ENCODE measurements at places on chromosomes 2 and 18.
A peak's percentile ranks its signal among the peaks of the same experiment; 100 is the strongest.

GRCh38 chr2:41119489-41119888, 667.6 kb upstream of the SLC8A1 start:
- no peak for DNase-seq

DNA sequence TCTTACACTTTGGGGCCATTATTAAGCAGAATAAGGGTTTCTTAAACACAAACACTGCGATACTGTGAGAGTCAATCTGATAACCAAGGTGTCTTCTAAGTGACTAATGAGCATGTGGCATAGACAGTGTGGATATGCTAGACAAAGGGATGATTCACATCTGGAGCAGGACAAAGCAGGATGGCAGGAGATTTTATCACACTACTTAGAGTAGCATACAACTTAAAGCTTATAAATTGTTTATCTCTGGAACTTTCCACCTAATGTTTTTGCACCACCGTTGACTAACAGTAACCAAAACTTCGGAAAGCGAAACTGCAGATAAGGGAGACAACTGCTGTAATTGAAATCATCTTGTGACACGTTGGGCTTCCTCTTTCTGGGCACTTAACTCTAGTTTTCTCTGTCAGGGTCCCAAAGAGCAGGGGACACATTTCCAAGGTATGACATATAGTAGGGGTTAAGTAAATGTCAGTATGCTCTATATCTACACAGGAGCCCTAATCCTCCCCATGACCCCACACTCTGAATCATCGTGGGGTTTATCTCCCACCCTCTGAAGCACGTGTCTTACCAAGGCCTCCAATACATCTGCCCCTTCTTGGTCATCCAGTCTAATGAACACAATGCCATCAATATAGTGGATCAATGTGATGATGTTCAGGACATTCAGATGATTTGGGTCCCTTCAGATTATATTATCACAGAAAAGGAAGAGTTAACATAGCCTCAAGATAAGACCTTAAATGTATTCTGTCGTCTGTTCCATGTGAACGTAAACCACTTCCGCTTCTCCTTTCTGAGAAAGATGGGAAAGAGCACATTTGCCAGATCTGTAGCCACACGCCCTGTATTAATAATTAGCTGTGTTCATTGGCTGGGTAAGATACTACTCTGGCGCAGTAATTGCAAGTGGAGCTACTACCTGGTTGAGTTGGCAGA, 78.7 kb downstream of the FTCDNL1 start:
- DNase-seq, result peak; percentile 10

DNA sequence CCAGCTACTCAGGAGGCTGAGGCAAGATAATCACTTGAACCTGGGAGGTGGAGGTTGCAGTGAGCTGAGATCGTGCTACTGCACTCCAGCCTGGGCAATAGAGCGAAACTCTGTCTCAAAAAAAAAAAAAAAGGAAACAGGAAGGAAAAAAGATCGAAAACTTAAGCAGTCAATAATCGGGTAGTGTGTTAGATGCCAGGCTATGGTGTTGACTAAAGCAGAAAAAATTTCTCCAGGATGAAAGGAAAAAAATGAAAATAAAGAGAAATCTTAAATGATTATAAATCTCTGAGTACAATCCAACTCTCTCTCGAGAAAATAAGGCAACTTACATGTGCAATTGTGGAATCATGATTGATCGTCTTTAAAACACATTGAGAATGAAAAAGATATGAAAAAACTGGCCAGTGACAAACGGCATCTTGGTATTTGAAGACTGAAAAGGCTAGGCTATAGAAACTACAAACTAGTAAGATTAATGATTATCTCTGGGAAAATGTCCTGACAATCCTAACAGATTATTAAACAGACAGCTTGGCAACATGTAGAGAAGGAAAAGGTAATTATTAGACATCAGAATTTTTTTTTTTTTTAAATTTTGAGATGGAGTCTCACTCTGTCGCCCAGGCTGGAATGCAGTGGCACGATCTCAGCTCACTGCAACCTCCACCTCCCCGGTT, 16.3 kb upstream of the EPHA4 start:
- no peak for DNase-seq

DNA sequence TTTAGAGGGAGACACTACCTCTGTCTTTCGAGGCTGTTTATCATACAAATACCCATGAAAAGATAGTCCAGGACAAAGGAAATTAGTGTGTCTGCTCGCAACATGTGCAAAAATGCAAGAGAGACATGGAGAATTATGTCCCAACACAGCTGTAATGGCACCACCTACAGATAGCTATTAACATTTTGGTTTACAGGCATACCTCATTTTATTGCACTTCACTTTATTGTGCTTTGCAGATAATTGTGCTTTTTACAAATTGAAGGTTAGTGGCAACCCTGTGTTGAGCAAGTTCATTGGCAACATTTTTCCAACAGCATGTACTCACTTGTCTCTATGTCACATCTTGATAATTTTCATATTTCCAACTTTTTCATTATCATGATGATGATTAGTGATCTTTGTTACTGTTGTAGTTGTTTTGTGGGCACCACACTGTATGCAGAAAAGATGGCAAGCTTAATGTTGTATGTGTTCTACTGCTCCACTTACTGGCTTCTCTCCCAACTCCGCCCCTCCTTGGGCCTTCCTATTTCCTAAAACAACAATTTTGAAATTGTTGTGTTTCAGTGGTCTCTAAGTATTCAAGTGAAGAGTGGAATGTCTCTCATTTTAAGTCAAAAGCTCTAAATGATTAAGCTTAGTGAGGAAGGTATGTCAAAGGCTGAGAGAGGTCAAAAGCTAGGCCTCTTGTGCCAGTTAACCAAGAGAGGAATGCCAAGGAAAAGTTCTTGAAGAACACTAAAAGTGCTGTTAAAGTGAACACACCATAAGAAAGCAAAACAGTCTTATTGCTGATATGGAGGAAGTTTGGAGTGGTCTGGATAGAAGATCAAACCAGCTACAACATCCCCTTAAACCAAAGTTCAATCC, 52.0 kb downstream of the ANKRD12 start:
- no peak for DNase-seq

DNA sequence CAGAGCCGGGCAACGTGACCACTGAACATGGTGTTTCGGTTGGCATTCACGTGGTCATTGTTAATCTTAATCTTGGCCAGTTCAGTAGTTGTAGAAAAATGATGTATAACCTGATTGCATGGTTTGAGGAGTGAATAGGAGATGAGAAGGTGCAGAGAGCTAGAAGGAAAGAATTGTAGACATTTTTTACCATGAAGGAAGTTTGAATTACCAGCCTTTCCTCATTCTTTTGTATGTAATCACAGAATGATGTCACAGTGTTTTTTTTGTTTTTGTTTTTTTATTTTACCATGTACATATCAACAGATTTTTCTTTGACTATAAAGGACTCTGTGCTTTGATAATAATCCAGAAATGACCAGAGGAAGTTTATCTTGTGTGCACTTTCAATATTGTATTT, 126.3 kb downstream of the LTBP1 start:
- no peak for DNase-seq

DNA sequence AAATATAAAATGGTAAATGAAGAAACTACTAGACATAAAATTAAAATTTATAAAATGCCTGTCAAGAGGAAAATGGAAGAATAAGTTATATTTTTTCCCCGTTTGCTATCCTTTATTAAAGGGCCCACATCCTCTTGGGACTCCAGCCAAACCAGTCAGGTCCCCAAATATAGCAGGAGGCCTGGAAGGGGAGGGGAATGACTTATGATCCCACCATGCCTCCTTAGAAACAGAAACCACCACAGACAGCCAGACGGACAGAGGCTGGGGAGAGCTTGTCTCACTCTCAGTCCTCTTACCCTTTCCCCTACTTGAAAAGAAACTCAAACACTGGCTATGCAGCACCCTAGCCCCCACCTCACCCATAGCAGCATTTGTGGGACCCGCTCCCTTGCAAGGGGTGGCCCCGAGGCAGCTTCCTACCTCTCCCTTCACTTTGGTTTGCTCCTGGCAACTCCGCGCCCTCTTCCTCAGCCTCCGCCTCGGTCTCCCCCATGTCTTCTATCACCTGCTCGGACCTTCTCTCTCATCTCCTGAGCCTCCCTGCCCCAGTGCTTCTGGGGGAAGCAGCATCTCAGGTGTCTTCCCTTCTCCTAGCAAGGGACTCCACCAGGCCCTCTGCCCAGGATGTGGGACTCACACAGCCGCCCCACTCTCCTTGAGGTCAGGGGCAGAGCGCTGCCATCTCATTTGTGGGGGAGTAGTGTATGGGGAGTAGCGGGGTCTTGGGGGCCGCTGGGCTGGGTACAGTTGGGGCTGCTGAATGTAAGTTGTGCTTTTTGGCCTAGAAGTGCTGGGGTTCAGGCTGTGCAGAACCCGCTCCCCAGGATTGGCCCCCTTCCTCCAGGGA, 37.4 kb upstream of the ANKRD62 start:
- no peak for DNase-seq

- DNase-seq, result no peak
Observed at GRCh38 chr2:145547620-145548019, 1027.7 kb upstream of the ZEB2 start.

GRCh38 chr2:141316606-141317005, 814.2 kb downstream of the LRP1B start:
- no peak for DNase-seq

Data from T-helper 2 cell treated with Interferon-gamma antibody and Interleukin-4, amounts not matched to agents 5 μg/mL and 100 μg/mL, for 36 hours (primary cell).